ENCODE measurements at places on chromosomes 3 and 15. TPM values are rescaled to one million over a fixed set of nuclear protein-coding genes. Genes with fewer than 3 reads are reported as not detected.

Gene EFCC1
- 0.19 TPM for total RNA-seq

Gene AGTR1
- total RNA-seq = 4.4 TPM

- DNase-seq = no peak
- peak overlapping the region; percentile 88 for H3K27ac ChIP-seq
- no peaks in the 10 kb centered on the region for H3K27me3 ChIP-seq
- H3K4me3 ChIP-seq = peak overlapping the region; percentile 92
Measured at GRCh38 chr3:58490860-58491501, 915 bp upstream of the KCTD6 start.

DNA sequence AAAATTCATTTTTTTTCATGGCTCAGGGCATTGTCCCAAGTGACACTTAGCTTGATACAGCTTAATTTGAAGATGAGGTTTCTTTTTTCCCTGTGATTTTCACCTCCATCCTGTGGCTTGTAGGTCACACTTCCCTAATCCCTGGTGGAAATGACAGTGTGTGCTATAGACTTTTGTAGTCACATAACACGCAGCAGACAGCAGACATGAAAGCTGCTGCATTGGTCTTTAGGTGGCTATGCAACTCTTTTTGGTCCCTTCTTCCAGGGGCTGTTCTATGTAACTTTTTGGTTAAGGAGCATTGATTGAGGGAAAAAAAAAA lies 38.8 kb downstream of the TRAK1 start:
- peaks cover 9% of the 10 kb centered on the region for H3K4me1 ChIP-seq
- no peaks in the 10 kb centered on the region for H3K36me3 ChIP-seq
- no peaks in the 10 kb centered on the region for H3K27me3 ChIP-seq

- no peaks in the 10 kb centered on the region for H3K27me3 ChIP-seq
- no peaks in the 10 kb centered on the region for H3K36me3 ChIP-seq
- H3K27ac ChIP-seq = no peak overlapping the region
- no peak overlapping the region for H3K4me3 ChIP-seq
- no peaks in the 10 kb centered on the region for H3K4me1 ChIP-seq
- DNase-seq = no peak
Measured at GRCh38 chr3:113648524-113648923, 47.9 kb downstream of the USF3 start.

GRCh38 chr15:57245130-57245529 lies 131.2 kb upstream of the CGNL1 start:
- no peak overlapping the region for H3K27ac ChIP-seq
- no peak for DNase-seq
- H3K4me1 ChIP-seq = no peaks in the 10 kb centered on the region
- H3K36me3 ChIP-seq = peaks cover 75% of the 10 kb centered on the region

Gene HGD
- not detected for total RNA-seq

Gene SLC24A5
- not detected for total RNA-seq

GRCh38 chr3:96755519-96755918 lies 58.9 kb upstream of the EPHA6 start:
- no peaks in the 10 kb centered on the region for H3K27me3 ChIP-seq
- no peak overlapping the region for H3K4me3 ChIP-seq
- H3K36me3 ChIP-seq = no peaks in the 10 kb centered on the region
- DNase-seq = no peak

Gene HTR3E
- total RNA-seq = not detected

DNA sequence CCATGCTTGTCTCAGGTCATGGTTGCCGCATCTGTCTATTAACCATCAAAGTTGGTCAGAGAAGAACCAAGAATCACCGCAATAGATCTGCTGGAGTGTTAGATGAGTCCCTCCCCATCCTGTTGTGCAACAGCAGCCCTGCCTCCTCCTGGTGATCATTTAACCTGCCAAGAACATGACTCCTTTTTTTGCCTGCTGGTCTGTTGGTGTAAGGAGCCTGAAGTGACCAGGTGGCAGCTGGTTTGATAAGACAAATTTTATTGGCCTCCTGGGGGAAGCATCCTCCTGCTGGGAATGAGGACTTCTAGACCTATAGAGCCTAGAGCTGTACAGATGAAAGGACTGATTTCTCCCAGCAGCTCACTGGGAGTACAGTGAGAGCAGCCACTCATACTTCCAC lies 43.5 kb upstream of the RAF1 start:
- DNase-seq = no peak
- H3K4me3 ChIP-seq = no peak overlapping the region
- no peaks in the 10 kb centered on the region for H3K27me3 ChIP-seq
- H3K27ac ChIP-seq = no peak overlapping the region
- no peaks in the 10 kb centered on the region for H3K36me3 ChIP-seq
- no peaks in the 10 kb centered on the region for H3K4me1 ChIP-seq

Gene GPR149
- total RNA-seq = not detected

DNA sequence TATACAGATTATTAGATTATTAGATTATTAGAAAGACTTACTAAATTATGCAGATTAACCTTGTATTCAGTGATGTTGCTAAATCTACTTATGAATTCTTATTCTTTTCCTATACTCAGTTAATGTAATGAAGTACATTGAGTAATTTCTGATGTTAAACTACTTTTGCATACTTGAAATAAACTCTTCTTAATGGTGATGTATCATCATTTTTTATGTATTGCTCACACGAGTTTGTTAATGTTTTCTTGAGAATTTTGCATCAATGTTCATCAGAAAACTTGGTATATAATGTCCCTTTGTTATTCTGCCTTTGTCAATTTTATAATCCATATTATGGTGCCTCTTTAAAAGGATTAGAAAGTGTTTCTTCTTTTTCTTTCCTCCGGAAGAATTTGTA lies 163.2 kb upstream of the COL8A1 start:
- DNase-seq = no peak
- no peak overlapping the region for H3K27ac ChIP-seq
- no peaks in the 10 kb centered on the region for H3K4me1 ChIP-seq
- H3K4me3 ChIP-seq = no peak overlapping the region

Gene ABHD5
- total RNA-seq = 28.3 TPM

DNA sequence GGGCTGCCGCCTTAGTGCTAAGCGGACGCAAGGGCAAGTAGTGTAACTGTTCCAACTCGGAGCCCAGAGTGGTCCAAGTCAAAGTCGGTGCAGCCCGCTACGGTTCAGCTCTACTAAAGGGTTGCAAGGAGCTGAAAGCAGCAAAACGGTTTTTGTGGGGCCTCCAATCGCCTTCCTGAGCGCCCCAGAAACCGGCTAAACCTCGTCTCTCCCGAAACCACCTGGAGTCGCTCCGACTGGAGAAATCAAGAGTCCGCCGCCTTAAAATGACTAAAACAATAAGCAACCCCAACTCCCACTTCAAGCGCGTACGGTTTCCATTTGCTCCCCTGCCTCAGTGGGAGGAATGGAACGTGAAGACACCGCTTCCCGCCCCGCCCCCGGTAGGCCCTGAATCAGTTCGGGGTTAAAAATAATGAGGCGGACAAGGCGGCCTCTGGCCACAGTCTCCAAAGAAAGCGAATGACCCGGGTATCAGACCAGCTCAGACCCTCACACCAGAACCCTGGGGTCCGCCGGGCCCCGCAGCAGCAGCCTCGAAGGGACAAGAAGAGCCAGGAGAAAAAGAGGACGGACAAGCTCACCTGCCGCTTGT lies 401 bp downstream of the SEC11A start:
- DNase-seq = no peak
- peak overlapping the region; percentile 68 for H3K4me3 ChIP-seq
- no peaks in the 10 kb centered on the region for H3K36me3 ChIP-seq
- peaks cover 23% of the 10 kb centered on the region for H3K4me1 ChIP-seq
- no peaks in the 10 kb centered on the region for H3K27me3 ChIP-seq

Gene KBTBD12
- not detected for total RNA-seq

GRCh38 chr3:187828579-187829452 lies 83.5 kb upstream of the BCL6 start:
- DNase-seq = no peak
- no peaks in the 10 kb centered on the region for H3K4me1 ChIP-seq
- H3K4me3 ChIP-seq = no peak overlapping the region
- no peaks in the 10 kb centered on the region for H3K36me3 ChIP-seq

GRCh38 chr15:32682977-32683630 lies 34.7 kb upstream of the GREM1 start:
- DNase-seq = no peak
- peaks cover 8% of the 10 kb centered on the region for H3K4me1 ChIP-seq

GRCh38 chr3:24299806-24300626 lies 194.6 kb downstream of the THRB start:
- no peak overlapping the region for H3K27ac ChIP-seq
- no peaks in the 10 kb centered on the region for H3K36me3 ChIP-seq
- H3K4me3 ChIP-seq = no peak overlapping the region
- no peak for DNase-seq

Gene CNTN3
- total RNA-seq = not detected

- DNase-seq = no peak
- no peak overlapping the region for H3K4me3 ChIP-seq
- H3K36me3 ChIP-seq = peaks cover 54% of the 10 kb centered on the region
- no peaks in the 10 kb centered on the region for H3K27me3 ChIP-seq
- no peaks in the 10 kb centered on the region for H3K4me1 ChIP-seq
- H3K27ac ChIP-seq = no peak overlapping the region
Measured at GRCh38 chr3:129462361-129462968, 22.4 kb downstream of the IFT122 start.

Gene RARB
- total RNA-seq = 1.9 TPM

DNA sequence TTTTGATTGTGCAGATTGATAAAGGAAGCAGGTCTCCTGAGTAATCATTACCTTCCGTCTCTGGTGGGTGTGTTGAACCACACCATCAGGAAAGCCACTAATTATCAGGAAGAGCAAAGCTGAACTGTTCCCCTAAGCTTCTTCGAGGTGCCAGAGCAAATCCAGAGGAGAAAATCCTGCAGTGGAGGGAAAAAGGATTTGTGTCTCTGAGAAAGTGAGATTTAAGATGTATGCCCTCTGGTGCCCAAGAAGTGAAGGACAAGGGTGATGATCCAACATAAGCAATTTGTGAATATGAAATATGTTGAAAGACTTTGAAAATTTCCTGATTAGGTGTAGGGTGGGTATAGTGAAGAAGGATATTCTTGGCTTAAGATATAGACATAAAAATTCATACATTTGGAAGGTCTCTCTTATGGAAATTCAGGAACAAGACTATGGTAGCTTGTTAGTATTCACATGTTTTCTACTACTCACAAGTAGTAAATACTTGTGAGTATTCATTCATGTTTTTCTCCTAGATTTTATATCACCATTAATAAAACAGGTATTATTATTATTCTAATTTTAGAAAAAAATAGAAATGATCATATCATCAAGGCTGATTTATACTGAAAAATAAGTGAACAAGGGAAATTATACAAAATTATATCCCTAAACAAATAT lies 34.8 kb downstream of the COMMD2 start:
- H3K27ac ChIP-seq = no peak overlapping the region
- H3K36me3 ChIP-seq = no peaks in the 10 kb centered on the region
- DNase-seq = no peak
- H3K27me3 ChIP-seq = no peaks in the 10 kb centered on the region

DNA sequence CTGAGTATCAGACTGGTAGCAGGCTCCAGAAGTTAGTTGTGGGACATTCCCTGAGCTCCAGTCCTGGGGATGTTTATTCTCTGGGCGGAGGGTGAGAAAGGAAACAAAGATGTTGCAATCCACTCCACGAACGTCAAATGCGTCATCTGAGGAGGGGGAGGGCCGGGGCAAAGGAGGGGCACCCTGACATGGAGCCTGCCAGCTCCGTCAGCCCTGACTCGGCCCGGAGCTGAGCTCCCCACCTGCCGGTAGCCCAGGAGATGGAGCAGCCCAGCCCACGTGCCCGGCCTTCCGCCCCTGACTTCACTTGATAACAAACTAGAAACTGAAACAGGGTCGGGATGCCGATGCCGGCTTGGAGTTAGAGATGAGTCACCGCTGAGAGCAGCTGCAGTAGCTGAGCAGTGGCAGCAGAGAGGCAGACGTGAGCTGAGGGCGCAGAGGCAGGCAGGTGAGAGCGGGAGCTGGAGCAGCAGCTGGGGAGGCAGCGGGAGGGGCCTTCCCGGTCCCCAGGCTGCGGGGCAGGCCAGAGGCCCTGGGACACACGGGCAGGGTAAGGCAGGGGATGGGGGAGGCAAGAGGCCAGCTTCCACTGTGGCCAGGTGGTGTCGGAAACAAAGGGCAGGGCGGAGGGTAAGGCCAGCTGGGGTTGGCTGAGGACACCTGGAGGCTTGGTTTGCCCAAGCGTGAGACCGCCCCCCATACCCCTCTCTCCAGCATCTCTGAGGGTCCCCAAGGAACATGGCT lies at the start of gene ISG20:
TSS of gene ISG20 (plus strand) at position 391 of the 747 bp plus-strand sequence. CDS start at position 742, 351 bp downstream.
- peak within 1 kb of the TSS; percentile 50 for H3K4me3 ChIP-seq
- DNase-seq = peak; percentile 91
- H3K27me3 ChIP-seq = no peaks in the 10 kb centered on the region
- H3K4me1 ChIP-seq = peaks cover 54% of the 10 kb centered on the region
- H3K27ac ChIP-seq = peak within 1 kb of the TSS; percentile 99

GRCh38 chr15:58966698-58967097 lies 20.8 kb upstream of the RNF111 start:
- no peaks in the 10 kb centered on the region for H3K4me1 ChIP-seq
- no peaks in the 10 kb centered on the region for H3K27me3 ChIP-seq
- DNase-seq = no peak

DNA sequence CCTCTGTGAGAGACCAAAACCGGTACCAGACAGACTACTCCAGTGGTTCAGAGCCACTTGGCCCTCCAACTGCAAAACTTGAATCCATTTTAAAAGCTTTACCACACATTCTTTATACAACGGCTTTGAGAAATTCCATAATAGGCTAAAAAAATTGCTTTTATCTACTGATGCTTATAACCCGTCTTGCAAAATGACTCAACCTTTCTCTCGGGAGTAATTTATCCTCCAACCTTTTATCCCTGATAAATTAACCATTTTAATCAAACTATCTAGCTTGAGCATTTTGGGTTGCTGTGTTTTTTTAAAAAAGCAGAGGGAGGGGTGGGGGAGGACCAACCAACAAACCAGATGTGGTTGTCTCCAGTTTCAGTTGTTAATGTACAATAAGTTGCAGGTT lies 275.7 kb upstream of the LRTM1 start:
- no peak overlapping the region for H3K27ac ChIP-seq
- no peaks in the 10 kb centered on the region for H3K27me3 ChIP-seq
- no peaks in the 10 kb centered on the region for H3K36me3 ChIP-seq

GRCh38 chr3:194257151-194257621 lies 93.9 kb downstream of the CPN2 start:
- DNase-seq = no peak
- H3K4me1 ChIP-seq = no peaks in the 10 kb centered on the region
- H3K27me3 ChIP-seq = no peaks in the 10 kb centered on the region
- no peaks in the 10 kb centered on the region for H3K36me3 ChIP-seq
- no peak overlapping the region for H3K27ac ChIP-seq
- H3K4me3 ChIP-seq = no peak overlapping the region

GRCh38 chr15:65072027-65072426 lies 4.2 kb upstream of the RASL12 start:
- peak overlapping the region; percentile 97 for H3K27ac ChIP-seq
- no peaks in the 10 kb centered on the region for H3K36me3 ChIP-seq
- H3K4me3 ChIP-seq = no peak overlapping the region
- H3K27me3 ChIP-seq = no peaks in the 10 kb centered on the region

Gene CCR3
- total RNA-seq = not detected

DNA sequence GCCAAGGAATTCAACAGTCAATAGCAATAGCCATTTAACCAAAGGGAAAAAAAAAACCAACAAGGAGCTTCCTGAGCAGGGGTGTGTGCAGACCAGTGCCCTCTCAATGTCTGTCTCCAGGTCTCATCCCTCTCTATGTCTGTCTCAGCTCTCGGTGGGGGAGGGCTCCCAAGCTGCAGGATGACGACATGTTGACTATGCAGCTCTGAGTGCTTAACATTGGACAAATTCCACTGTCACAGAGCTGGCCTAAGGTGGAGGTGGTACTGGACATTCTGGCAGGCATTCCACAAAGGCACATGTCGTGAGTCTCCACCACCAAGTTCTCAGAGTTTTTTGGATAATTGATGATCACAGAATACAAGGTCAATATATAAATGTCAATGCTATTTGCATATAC lies 2.0 kb upstream of the CAPN7 start:
- no peak overlapping the region for H3K27ac ChIP-seq
- H3K36me3 ChIP-seq = no peaks in the 10 kb centered on the region
- no peaks in the 10 kb centered on the region for H3K27me3 ChIP-seq
- H3K4me1 ChIP-seq = peaks cover 27% of the 10 kb centered on the region
- no peak for DNase-seq
- H3K4me3 ChIP-seq = no peak overlapping the region

Gene SOX14
- not detected for total RNA-seq

All from esophagus squamous epithelium (tissue), 5 donors.